ENCODE measurements at places on chromosomes 7 and 10.

- no peak for DNase-seq
Observed at GRCh38 chr7:118349604-118350003, 125.1 kb downstream of the ANKRD7 start.

GRCh38 chr7:152073352-152073751, 47.9 kb downstream of the GALNT11 start:
- no peak for DNase-seq

GRCh38 chr10:118870467-118871243, 115.9 kb upstream of the CACUL1 start:
- DNase-seq, result no peak

DNA sequence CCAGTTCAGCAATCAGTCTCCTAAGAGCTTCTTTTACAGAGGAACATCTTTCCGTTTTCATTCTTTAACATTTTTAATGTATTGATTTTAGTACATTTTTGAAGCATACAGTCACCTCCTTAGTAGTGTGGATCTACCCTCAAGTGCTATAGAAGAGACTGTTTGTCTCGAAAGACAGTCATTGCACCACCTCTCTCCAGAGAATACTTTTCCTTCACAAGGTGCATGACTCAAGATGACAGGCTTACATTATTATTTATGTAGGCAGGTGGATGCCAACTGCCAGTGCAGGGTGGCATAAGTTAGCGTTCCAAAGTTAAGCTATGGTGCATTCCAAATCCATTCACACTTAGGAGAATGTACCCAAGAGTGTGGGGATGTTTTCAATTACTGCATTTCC, 71.8 kb downstream of the ZEB1 start:
- DNase-seq, result no peak

GRCh38 chr10:133391249-133391635, 2.7 kb upstream of the MTG1 start:
- no peak for DNase-seq

Data from RPMI8226 (cell line).